ENCODE measurements at places on chromosomes 1 and 21. TPM values are rescaled to one million over a fixed set of nuclear protein-coding genes. Genes with fewer than 3 reads are reported as not detected.

The NR5A2 gene
- total RNA-seq = 22.3 TPM

The TMEM240 gene
- total RNA-seq = 8.8 TPM

DNA sequence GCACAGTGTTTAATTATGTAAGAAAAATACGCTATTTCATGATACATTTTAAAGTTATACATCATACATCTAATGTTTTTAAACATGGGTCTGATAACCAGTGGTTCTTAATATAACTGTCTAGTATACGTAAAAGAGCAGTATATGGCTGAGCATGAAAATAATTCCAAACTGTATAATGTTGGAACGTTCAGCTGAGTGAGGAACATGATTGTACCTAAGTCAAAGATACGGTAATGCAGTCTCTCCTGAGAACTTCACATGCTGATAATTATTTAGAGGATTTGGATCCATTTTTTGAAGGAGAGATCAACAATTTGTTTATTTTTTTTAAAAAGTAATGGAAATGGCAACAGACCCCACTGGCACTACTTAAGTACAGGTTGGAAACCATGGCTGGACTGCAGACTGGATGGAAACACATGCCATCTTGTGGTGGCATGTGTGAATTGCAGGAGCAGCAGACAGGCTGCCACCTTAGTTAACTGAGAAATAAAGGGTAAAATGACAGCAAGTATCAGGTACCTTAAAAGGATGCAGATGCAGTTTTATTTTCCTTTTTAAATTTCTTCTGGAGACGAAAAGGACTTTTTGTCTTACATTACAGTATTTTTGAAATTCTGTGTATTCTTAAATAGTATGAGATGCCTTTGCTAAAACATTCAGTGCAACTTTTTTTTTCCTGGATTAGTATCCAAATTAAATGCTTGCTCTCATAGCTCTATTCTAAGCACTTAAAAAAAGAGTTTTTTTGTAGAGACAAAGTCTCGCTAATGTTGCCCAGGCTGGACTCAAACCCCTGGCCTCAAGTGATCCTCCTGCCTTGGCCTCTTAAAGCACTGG lies 73.8 kb downstream of the MTR start:
- H3K27ac ChIP-seq = no peak overlapping the region
- H3K4me1 ChIP-seq = peaks cover 2% of the 10 kb centered on the region
- peak; percentile 50 for DNase-seq
- no peaks in the 10 kb centered on the region for H3K27me3 ChIP-seq
- no peak overlapping the region for H3K4me3 ChIP-seq

DNA sequence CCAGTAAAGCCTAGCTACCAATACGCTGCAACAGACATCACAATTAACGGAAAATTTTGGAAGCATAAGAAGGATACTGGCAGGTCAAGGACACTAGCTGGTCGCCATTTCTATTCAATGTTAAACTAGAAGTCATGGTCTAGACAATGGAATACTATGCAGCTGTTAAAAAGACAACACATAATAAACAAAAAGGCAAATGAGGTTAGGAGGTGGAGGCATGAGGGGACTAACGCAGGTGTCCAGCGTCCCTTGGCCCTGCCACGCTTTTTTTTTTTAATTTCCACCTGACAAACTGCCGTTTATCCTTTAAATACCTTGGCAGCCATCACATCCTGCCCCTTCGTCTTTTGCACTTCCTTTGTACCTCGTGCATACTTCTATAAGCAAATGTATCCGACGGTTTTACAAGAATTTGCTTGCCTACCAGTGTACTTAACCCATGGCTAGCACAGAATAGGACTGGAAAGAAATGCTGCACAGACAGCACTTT lies 698 bp upstream of the SLC22A15 start:
- H3K4me3 ChIP-seq = peak overlapping the region; percentile 90
- no peak for DNase-seq
- peaks cover 34% of the 10 kb centered on the region for H3K4me1 ChIP-seq
- no peaks in the 10 kb centered on the region for H3K27me3 ChIP-seq
- H3K36me3 ChIP-seq = no peaks in the 10 kb centered on the region
- H3K27ac ChIP-seq = peak overlapping the region; percentile 89

DNA sequence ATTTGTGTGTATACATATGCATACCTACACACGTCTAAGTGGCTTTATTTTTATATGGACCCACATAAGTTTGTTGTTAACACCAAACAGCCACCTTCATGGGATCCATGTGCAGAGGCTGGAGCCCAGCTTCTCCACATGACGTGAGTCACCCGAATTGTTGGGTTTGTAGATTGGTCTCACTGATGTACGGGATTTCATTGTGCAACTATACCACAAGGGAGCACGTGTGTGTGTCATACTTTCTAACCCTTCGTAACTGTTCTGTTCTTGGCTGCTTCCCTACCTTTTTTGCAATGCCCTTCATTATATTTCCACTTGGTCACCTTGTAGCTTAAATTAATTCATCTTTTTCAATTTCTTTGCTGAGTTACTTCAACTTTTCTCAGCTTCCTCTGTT lies 21.0 kb downstream of the SPRTN start:
- H3K4me3 ChIP-seq = no peak overlapping the region
- no peak overlapping the region for H3K27ac ChIP-seq
- no peaks in the 10 kb centered on the region for H3K4me1 ChIP-seq
- DNase-seq = no peak
- no peaks in the 10 kb centered on the region for H3K36me3 ChIP-seq
- no peaks in the 10 kb centered on the region for H3K27me3 ChIP-seq

The GSTM1 gene
- total RNA-seq = not detected

The GUCA2A gene
- total RNA-seq = not detected

GRCh38 chr1:8015036-8015808 lies 10.9 kb downstream of the ERRFI1 start:
- H3K27me3 ChIP-seq = no peaks in the 10 kb centered on the region
- DNase-seq = no peak

GRCh38 chr1:229197265-229197585 lies 73.7 kb upstream of the RAB4A start:
- no peaks in the 10 kb centered on the region for H3K27me3 ChIP-seq
- no peak overlapping the region for H3K4me3 ChIP-seq
- peaks cover 32% of the 10 kb centered on the region for H3K4me1 ChIP-seq

DNA sequence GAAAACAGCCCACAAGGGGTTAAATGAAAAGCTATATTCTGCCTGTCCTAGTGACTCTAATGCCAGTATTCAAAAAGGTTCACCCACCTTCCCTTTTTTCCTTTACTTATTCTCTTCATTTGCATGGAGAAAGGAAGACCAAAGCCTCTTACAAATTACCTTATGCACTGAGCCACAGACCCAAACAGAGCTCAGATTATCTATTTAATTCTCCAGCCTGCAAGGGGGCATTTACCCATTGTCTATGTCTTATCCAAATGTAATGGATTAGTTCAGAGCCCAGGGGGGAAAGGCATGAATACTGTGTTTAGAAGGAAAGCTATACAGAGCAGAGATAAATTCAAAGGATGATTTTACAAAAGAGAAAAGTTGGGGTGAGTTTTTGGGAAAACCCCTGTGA lies 388.5 kb downstream of the OMA1 start:
- no peaks in the 10 kb centered on the region for H3K36me3 ChIP-seq
- H3K27me3 ChIP-seq = no peaks in the 10 kb centered on the region
- H3K4me1 ChIP-seq = peaks cover 16% of the 10 kb centered on the region

- DNase-seq = no peak
- no peaks in the 10 kb centered on the region for H3K27me3 ChIP-seq
- no peak overlapping the region for H3K4me3 ChIP-seq
- no peaks in the 10 kb centered on the region for H3K4me1 ChIP-seq
- H3K27ac ChIP-seq = no peak overlapping the region
Measured at GRCh38 chr1:212241501-212241900, 43.7 kb upstream of the PPP2R5A start.

GRCh38 chr1:231591466-231591865 lies 35.1 kb upstream of the DISC1 start:
- H3K4me3 ChIP-seq = no peak overlapping the region
- no peak for DNase-seq
- no peaks in the 10 kb centered on the region for H3K27me3 ChIP-seq
- no peaks in the 10 kb centered on the region for H3K36me3 ChIP-seq
- peaks cover 4% of the 10 kb centered on the region for H3K4me1 ChIP-seq

GRCh38 chr1:167060141-167061072 lies 29.8 kb downstream of the GPA33 start:
- no peaks in the 10 kb centered on the region for H3K36me3 ChIP-seq
- no peak overlapping the region for H3K4me3 ChIP-seq
- H3K27ac ChIP-seq = no peak overlapping the region
- peaks cover 17% of the 10 kb centered on the region for H3K4me1 ChIP-seq
- H3K27me3 ChIP-seq = no peaks in the 10 kb centered on the region

GRCh38 chr1:156703336-156703735 lies 2.0 kb downstream of the CRABP2 start:
- peaks cover 29% of the 10 kb centered on the region for H3K36me3 ChIP-seq
- no peak for DNase-seq
- H3K4me1 ChIP-seq = peaks cover 37% of the 10 kb centered on the region

GRCh38 chr1:100073531-100073930 lies 59.2 kb downstream of the SASS6 start:
- H3K4me1 ChIP-seq = peaks cover 12% of the 10 kb centered on the region
- H3K27me3 ChIP-seq = no peaks in the 10 kb centered on the region
- no peak overlapping the region for H3K4me3 ChIP-seq
- H3K27ac ChIP-seq = no peak overlapping the region
- H3K36me3 ChIP-seq = peaks cover 54% of the 10 kb centered on the region

DNA sequence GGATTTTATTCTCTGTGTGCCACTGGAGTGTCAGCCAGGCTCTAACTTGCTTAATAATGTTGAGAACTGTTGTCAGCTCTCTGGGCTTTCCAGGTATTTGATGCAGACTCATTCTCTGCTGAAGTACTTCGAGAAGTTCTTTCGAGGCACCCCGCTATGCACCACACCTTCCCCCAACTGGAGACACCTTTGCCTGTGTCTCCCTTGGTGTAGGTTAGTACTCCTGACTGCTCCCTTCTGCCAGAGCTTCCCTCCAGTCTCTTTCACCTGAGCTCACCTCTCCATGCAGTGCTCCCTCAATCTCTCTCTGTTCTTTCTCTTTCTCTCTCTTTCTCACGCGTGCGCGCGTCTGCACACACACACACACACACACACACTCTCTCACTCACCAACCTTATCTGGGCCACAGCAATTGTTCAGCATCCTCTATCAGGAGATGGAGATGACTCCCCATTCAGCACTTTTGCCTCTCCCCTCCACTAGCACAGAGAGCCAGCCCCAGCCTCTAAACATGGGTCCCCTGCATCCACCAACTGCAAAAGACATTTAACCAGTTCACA lies 14.0 kb upstream of the MGST3 start:
- H3K27me3 ChIP-seq = 0 out of 2 replicates have a peak, but pooled peaks cover 3% of the 10 kb centered on the region
- DNase-seq = no peak
- peaks cover 17% of the 10 kb centered on the region for H3K4me1 ChIP-seq
- no peak overlapping the region for H3K27ac ChIP-seq
- peaks cover 10% of the 10 kb centered on the region for H3K36me3 ChIP-seq

DNA sequence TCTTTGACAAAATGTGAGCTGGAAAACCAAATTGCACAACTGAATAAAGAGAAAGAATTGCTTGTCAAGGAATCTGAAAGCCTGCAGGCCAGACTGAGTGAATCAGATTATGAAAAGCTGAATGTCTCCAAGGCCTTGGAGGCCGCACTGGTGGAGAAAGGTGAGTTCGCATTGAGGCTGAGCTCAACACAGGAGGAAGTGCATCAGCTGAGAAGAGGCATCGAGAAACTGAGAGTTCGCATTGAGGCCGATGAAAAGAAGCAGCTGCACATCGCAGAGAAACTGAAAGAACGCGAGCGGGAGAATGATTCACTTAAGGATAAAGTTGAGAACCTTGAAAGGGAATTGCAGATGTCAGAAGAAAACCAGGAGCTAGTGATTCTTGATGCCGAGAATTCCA lies 42.7 kb downstream of the CENPF start:
- no peak for DNase-seq
- peaks cover 70% of the 10 kb centered on the region for H3K36me3 ChIP-seq
- no peaks in the 10 kb centered on the region for H3K4me1 ChIP-seq
- H3K27me3 ChIP-seq = no peaks in the 10 kb centered on the region
- no peak overlapping the region for H3K4me3 ChIP-seq
- no peak overlapping the region for H3K27ac ChIP-seq

DNA sequence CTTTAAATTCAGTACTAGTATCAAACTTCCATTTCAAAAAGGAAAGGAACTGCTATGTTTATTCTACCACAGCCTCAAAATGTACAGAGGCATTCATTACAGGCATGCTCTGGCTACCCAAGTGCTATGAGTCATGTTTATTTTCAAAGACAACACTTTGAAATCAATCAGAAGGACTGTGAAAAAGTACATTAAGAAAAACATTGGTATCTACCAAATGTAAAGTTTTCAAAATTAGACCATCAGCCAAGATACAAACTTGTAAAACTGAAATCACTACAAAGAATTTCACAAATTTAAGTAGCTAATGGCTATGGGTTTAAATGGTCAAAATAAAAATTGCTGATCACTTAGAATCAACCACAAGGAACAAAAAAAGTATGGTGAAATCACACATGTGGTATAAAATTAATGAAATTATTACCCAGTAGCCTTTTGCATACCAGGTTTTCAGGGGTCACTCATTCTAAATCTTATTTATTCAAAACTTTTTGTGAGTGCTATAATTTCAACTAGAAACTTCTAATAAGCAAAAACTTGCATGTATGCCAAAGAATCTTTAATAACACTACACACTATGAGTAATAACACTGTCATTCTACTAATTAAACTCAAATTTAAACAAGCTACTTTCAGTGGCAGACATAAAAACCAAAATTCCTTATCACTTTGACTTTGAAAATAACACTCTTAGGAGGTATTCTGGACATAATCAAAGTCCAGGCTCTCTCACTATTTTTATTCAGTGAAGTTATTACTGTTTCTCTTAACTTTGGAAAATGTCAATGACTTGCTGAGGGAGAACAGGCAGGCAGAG lies 49.2 kb downstream of the ENAH start:
- peaks cover 38% of the 10 kb centered on the region for H3K4me1 ChIP-seq
- peaks cover 26% of the 10 kb centered on the region for H3K36me3 ChIP-seq
- peak overlapping the region; percentile 70 for H3K27ac ChIP-seq
- DNase-seq = no peak

The SPATA45 gene
- 0.73 TPM for total RNA-seq

DNA sequence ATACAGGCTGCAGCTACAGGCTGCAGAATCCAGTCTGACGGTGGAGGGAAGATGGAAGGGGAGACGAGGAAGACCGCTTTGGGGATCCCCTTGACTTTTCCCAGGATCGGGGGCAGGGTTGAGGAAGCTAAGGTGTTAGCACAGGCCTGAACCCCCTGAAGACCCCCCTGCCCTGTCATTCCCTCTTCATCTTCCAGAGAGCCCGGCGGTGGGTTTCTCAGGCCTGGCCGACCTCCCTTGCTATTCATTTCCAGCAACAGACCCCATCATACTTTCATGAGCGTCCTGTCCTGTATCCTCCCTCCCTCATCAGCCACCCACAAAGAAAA lies 112.0 kb downstream of the PGBD5 start:
- H3K4me1 ChIP-seq = peaks cover 3% of the 10 kb centered on the region
- no peaks in the 10 kb centered on the region for H3K36me3 ChIP-seq
- no peaks in the 10 kb centered on the region for H3K27me3 ChIP-seq
- H3K4me3 ChIP-seq = no peak overlapping the region

GRCh38 chr1:175319912-175320230 lies 127.3 kb upstream of the KIAA0040 start:
- H3K4me3 ChIP-seq = no peak overlapping the region
- no peak overlapping the region for H3K27ac ChIP-seq
- DNase-seq = no peak
- H3K4me1 ChIP-seq = peaks cover 4% of the 10 kb centered on the region
- no peaks in the 10 kb centered on the region for H3K36me3 ChIP-seq
